KBM-7 (cell line): ENCODE measurements at places on chromosomes 6 and 20.

DNA sequence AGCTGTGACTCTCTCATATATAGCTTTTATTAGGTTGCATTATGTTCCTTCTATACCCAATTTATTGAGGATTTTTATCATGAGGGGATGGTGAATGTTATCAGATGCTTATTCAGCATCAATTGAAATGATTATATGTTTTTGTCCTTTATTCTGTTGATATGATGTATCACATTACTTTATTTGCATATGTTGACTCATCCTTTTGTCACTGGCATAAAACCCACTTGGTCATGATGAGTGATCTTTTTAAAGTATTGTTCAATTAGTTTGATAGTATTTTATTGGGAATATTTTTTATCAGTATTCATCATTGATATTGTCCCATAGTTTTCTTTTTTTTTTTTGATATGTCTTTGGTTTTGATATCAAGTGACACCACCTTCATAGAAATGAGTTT is 529.9 kb downstream of the MMUT start:
- DNase-seq: no peak

DNA sequence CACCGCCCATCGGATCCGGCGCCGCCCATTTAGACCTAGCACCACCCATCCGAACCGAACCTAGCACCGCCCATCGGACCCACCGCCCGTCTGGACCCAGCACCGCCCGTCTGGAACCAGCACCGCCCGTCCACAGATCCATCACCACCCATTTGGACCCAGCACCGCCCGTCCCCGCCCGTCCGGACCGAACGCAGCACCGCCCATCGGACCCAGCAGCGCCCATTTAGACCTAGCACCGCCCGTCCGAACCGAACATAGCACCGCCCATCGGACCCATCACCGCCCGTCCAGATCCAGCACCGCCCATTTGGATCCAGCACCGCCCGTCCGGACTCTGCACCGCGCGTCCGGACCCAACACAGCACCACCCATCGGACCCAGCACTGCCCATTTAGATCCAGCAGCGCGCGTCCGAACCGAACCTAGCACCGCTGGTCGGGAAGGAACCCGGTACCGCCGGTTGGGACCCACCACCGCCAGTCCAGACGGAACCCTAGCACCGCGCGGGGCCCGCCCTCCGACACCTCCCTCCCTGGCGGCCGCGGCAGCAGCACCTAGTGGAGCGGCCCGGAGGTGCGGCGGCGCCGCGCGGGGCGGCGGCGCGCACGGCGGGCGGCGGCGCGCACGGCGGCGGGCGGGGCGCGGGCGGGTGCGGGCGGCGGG is 348 bp upstream of the AFDN start:
- DNase-seq: peak; percentile 30

DNA sequence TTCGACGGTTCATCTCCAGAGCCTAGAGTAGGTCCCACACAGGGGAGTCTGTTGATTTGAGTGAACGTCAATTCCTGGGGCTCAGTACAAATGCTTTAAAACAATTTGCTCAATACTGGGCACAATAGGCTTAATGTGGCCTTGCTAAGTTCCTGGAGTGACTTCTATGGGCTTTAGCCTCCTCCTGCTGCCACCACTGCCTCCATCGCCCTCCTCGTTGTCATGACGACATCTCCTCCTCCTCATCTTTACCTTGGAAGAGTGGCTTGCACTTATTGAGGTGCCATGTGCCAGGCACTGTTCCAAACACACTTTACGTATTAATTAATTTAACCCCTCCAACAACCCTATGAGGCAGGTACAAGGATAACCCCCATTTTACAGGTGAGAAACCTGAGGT is 11.8 kb upstream of the ZMYND8 start:
- no peak for DNase-seq

DNA sequence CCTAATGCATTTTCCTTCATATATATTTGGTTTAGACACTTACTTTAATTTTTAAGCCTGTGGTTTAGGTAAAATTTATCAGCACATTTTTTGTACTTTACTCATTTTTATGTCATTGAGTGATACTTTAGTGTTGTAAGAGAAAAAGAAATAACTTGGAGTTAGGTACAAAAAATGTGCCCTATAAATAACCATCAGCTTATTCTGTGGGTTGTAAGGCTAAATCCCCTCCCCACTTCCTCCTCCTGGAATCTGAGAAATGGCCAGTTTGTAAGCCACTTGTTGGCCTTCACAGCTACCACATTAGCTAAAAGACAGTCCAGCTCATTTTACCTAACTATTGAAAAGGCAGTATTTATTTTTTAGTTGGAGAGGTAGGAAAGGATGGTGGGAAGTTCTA is 576.3 kb downstream of the PKHD1 start:
- no peak for DNase-seq

DNA sequence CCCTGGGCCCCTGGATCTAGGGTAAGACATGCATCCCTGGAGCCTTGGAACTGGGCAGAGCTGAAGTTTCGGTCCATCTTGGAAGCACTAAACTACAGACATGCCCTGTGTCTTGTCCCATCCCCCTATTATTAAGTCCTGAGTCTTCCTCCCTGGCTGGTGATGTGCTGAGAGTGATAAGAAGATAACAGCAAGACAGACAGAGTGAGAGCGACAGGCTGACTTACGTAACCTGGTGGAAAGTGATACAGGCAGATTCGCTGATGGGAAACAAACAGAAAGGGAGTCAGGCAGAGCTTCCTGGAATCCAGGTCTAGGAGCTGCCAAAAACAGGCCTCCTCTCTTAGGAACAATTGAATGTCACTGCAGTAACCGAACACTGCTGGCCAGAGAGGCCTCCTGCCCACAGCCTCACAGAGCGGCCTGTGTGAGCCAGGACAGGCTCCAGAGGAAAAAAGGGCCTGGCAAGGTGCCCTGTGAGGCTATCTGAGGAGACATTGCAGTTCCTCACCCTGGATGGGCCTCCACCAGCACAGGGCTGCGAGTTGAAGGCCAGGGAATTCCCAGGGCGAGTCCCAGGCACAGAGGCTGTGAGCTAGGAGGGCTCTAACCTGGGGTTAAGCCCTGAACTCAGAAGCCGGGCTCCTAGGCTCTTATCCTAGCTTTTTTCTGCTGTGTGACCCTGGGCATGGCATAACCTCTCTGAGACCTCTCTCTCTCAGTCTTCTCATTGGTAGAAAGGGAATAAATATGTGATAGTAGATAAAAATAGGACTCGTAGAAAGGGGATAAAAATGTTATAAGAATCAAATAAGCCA is 34.2 kb upstream of the B4GALT5 start:
- no peak for DNase-seq

- DNase-seq: no peak
These were observed 2.7 kb upstream of the ZNFX1 start for GRCh38 chr20:49280463-49281058.

DNA sequence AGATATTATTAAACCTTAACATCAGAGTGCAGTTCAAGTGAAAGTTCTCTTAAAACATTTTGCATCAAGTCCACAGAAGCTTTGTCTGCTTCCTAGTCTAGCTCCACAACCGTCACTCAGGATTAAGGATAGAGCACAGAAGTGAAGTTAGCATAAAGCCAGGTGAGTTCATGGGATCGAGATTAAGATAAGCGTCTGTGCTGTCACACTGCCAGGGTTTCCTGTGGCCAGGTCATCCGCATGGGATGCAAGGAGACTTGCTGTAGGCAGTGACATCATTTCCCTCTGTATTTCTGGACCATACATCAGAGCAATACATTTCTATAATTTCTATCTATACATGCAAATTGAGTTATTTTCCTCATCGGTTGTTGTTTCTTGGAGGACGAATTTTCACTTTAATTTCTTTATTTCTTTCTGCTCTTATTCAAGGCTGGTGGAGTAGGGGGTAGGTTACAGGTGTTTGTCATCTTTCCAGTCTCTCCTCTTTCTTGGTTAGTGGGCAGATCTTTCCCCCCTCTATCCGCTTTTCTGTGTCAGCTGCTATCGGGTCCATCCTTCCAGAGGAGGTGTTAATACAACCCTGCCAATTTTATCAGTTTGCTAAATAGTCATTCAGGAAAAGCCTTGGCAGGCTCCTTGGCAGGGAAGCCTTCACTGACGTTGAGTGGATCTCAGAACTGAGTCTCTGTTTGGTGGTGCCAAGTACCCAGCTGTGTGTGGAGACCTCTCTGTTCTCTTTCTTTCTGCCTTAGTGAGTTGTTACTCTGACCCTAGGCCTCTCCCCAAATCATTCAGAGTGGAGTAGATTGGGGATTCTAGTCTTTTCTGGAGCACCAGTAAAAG is 307.6 kb upstream of the MAP3K7 start:
- DNase-seq: no peak

GRCh38 chr20:38680500-38681306 is 43.6 kb upstream of the SLC32A1 start:
- DNase-seq: peak; percentile 55
